Islet precursor cell (in vitro differentiated cells): ENCODE measurements at places on chromosomes 1 and 21.
A peak's percentile ranks its signal among the peaks of the same experiment; 100 is the strongest.

DNA sequence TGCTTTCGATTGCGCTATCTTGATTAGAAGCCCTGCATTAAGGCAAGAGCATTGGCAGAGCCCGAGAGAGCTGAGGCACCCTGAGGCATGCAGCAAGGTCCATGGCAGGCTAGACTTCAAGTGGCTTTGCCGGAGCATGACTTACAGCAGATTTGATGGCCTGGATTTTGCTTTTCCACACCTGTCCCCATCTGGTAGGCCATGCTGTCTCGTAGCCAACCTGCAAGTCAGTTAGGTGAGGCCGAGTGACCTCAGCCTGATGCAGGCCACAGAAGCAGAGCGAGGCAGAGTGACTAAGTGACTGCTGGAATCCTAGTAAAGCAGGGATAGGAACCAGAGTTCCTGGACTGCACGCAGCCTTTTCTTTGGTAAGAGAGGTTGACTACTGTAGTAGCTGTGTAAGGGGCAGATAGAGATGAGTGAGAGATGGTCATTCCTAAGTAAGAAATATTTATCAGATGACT lies 148.9 kb downstream of the PBX1 start:
- peak; percentile 88 for DNase-seq

DNA sequence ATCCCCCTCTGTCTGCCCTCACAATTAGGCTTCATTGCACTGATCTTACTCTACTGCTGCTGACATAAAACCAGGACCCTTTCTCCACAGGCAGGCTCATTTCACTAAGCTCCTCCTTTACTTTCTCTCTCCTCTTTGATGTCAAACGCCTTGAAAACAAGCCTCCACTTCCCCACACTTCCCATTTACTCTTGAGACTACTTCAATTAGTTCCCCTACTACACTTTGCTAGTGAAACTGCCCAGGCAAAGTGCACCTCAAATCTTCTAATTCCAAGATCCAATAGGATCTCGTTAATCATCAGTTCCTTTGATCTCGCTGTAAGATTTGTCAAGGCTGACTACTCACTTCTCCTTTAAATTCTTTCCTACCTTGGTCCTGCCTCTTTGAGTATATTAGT lies 5.9 kb upstream of the CDC20 start:
- no peak for DNase-seq

DNA sequence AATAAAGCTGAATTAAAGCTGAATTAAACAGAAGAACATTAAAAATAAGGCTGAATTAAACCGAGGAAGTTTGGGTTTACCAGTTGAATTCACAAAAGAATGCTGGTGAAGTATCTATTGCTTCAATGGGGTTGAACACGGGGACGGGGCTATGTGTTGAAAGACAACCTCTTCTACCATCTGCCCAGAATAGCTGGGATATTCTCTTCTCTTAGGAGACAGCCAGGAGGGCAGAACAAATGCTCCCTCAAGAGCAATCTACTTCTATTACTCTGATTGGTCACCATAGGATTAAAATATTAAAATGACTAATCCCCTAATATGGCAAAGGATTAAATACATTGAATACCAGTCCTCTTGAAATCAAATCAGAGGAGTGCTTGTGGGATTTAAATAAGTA lies 68.4 kb downstream of the LPGAT1 start:
- no peak for DNase-seq

GRCh38 chr1:54120698-54121481 lies 31.9 kb downstream of the CDCP2 start:
- no peak for DNase-seq

DNA sequence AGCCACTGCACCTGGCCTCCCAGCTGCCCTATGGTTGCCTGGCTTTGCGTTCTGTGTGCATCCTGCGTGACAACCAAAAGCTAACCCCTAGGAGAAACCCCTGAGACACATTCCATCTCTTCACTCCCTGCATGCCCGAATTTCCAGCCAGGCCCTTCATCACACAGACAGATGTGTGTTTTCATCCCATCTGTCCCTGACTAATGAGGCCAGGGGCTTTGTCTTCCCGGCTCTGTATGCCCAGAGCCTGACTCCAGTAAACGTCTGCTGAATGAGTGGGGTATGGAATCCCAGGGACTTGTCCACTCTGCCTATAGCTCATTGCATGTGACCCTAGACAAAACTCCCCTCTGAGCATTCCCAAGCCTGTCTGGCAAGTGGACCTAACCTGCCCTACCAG lies 9.6 kb downstream of the ESPN start:
- peak; percentile 61 for DNase-seq

DNA sequence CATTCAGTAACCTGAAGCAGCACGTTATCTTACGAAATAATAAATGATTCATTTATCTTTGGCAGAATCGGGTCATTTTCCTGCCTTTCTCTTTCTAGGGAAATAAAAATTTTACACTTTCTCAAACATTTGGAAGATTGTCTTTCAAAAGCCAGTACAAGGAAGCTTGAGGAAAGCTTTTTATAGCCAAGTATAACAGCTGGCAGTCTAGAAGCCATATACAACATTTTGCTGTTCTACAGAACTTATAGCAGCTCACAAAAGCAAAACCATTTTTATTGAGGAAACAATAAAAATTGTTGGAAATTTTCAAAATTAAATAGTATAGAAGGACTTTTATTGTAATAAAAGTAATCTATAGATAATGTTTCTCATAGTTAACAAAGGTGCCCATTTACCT lies 448.6 kb downstream of the SMYD3 start:
- DNase-seq, result no peak

- DNase-seq, result no peak
Observed at GRCh38 chr1:238438311-238439270, 547.9 kb upstream of the ZP4 start.

DNA sequence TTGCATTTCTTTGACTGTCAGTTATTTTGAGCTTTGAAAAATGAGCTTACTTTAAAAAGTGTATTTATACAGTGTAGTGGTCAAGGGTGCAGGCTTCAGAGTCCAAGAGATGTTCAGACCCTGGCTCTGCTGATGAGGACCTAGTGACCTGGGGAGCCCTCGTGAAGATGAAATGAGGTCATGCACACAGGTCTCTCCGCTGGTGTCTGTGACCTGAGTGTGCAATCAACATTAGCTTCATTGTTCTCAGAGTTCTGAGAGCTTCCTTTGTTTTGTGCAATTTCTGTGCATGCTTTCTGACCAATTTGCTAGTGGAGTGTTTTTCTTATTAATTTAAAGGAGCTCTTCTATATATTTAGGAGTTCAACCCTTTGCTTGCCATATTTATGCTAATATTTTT lies 71.3 kb downstream of the RIPK4 start:
- no peak for DNase-seq

- no peak for DNase-seq
Observed at GRCh38 chr1:56453016-56453415, 126.3 kb downstream of the PLPP3 start.

DNA sequence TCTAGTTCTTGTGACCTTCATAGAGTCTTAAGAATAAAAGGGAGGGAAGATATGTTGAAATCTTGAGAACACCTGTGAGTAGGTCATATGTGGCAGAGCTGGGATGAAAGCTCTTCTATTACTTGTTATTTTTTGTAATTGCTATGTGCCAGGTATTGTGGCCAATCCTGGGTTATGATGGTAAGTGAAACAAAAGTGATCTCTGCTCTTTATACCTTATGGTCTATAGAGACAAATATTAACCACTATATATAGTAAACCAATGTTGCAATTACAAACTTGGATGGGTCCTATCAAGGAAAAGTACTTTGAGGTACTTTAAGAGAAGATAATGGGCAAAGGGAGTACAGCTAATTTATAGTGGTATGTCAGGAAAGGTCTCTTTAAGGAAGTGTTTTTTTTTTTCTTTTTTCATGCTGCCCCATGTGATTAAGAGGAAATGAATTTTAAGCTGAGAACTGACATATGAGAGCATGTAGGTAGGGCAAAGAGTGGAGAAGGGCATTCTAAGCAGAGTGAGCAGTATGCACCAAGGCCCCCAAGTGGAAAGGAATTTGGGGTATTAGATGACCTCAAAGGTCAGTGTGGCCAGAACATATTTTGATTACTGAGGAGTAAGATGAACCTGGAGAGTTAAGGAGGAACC lies 43.3 kb downstream of the POU2F1 start:
- DNase-seq, result no peak

- no peak for DNase-seq
Observed at GRCh38 chr1:86913399-86913895, 479 bp downstream of the SELENOF start.

GRCh38 chr1:33349081-33349759 lies 28.3 kb upstream of the A3GALT2 start:
- no peak for DNase-seq

- DNase-seq, result no peak
Observed at GRCh38 chr1:161069241-161069640, 450 bp downstream of the ARHGAP30 start.

GRCh38 chr1:3420218-3420951 lies 34.1 kb upstream of the ARHGEF16 start:
- DNase-seq, result no peak

GRCh38 chr1:98406352-98407088 lies 255.0 kb upstream of the SNX7 start:
- no peak for DNase-seq

DNA sequence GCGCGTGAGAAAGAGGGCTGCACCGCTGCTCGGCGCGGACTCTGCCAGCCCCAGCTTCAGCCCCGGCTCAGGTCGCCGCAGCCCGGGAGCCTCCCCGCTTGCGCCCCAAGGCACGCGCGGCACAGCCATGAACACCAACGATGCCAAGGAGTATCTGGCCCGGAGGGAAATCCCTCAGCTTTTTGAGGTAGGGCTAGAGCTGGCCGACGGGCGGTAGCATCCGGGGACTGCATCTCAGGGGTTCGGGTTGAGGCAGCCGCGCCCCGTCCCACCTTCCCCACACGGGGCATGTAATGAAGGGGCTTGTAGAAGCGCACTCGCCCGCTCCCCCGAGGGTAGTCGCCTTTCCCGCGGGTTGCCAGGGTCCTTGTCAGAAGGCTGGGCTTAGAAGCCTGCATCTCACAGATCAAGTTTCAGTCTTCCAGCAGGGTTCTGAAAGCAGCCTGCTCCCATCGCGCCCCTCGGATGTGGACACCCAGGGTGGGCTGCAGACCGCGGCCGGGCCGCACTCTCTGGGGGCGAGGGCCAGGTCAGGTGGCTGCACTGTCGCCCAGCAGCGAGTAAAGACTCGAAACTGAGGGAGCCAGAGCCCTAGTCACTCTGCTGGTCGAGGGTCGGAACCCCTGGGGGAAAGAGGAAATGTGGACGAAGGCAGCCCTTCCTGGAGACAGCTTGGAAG lies 507 bp downstream of the AK5 start:
- DNase-seq, result peak; percentile 62

- no peak for DNase-seq
Observed at GRCh38 chr1:212652609-212653008, 44.0 kb downstream of the ATF3 start.

- no peak for DNase-seq
Observed at GRCh38 chr1:236836157-236836556, 41.1 kb downstream of the MTR start.

DNA sequence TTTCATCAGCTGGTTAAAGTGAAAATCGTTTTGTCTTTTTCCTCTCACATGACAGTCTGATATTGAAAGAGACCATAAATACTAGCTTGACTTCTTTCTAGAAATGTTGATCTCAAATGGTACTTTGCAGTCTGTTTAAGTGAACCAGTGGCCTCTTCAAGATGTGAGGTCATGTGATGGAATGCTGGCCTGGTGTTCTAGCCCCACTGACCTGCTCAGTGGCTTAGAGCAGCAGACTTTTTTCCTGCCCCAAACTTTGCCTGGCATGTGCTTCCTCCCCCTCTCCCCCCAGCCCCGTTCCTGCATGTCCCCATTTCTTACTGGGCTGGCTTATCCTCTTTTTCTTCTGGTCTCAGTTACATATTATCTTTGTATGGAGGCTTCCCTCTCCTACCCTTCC lies 34.3 kb downstream of the ZYG11A start:
- DNase-seq, result peak; percentile 69
